Caudate nucleus (tissue), 63 donors: ENCODE measurements at places on chromosomes 6 and 20.

- no peak for DNase-seq
Measured at GRCh38 chr6:16362296-16362695, 123.9 kb downstream of the GMPR start.

- DNase-seq = no peak
Measured at GRCh38 chr6:111565326-111566221, 40.1 kb downstream of the TRAF3IP2 start.

DNA sequence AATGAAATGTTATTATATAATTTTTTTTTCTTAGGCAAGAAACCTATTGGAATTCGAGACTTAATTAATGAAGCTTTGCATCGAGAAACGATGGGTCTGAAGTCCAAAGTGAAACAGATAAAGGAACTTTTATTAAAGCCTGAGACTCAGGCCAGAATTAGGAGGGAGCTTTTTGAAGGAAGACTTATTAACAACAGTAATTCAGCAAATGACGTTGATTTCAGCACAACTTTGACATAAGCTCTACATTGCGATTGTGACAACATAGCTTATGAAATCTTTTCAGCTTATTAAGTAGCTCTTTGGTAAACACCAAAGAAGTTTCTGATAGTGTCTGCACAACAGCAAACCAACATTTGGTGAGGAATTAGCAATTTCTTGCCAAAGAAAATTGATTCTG lies 147.1 kb downstream of the AKAP7 start:
- DNase-seq = no peak

GRCh38 chr20:56323656-56324055 lies 35.1 kb upstream of the FAM210B start:
- no peak for DNase-seq

DNA sequence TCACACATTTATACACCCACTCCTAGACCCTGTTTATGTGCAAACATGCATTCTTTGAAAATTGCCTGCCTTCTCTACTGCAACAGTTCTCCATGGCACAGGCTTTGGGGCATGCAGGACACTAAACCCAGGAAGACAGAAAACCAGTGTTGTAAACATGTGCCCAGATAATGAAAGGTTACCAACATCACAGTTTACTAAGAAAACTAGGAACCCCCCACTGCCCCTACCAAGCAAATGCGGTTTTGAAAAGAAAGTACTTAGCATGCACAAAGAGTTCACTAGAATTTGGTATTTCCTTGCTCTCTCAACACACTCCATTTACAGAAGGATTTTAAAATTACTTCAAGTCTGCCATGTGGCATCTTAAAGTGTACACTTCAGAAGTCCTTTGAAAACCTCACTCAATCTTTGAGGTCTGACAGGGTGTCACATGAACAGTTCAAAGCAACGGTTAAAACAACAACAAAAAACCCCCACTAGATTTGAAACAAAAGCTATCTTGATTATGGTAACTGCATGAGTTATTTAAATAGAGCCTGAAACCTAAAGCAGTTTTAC lies 245.0 kb downstream of the GMPR start:
- DNase-seq = no peak

- DNase-seq = no peak
Measured at GRCh38 chr6:31525553-31525931, 3.2 kb upstream of the MCCD1 start.

- DNase-seq = no peak
Measured at GRCh38 chr20:31596831-31597480, 8.1 kb upstream of the ID1 start.

- DNase-seq = no peak
Measured at GRCh38 chr6:105832313-105832761, 253.8 kb upstream of the PRDM1 start.

- DNase-seq = peak; percentile 12
Measured at GRCh38 chr6:137362878-137363804, 131.1 kb downstream of the OLIG3 start.

- no peak for DNase-seq
Measured at GRCh38 chr6:167441715-167442206, 116.9 kb downstream of the TTLL2 start.

DNA sequence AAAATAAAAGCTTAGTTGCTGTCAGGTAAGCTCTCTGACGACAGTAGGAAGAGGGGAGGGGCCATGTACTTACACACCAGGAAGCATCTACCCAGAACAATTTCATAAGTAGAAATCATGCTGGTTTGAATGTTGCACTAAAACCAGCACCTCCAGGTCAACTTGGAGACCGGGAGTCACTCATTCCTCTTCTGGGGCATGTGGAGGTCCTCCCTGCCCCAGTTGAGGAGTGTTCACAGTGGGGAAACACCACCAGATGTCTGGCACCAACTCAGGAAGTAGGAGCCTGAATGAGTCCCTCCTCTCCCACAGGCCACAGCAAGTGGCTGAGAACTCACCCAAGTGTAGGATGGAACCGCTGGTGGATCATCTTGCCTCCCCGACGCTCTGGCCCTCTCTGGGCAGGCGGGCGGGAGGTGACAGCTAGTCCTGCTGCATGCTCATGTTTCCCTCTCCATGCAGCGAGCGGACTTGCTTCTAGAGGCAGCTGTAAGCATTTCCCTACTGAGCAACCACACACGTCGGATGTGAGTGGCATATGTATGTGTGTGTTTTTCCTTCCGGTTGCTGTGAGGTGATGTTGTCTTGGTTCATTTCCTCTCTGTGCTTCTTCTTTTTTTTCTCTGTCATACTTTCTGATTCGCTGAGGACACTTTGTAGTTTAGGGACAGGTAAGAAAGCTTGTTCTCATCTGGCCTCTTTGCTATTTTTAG lies 149.5 kb upstream of the NEDD9 start:
- no peak for DNase-seq

- DNase-seq = no peak
Measured at GRCh38 chr6:142030115-142030619, 102.6 kb upstream of the GJE1 start.

GRCh38 chr6:149271348-149272340 lies 45.9 kb upstream of the TAB2 start:
- no peak for DNase-seq

DNA sequence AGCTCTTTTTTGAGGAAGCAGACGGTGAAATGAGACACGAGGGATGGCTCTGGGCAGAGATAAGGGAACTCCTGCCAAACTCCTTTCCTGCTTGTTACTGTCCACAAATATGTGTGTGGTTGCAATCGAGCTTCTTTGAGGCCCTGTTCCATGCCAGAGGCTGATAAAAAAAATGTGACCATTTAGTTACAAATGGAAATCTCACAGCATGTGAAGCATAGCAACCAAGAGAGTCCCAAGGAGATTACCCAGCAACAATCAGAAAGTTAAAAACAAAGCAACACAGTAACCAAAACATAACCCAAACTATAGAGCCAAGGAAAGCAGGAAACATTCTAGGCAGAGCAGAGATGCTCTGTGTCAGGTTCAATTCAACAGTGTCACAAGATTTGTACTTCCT lies 35.4 kb upstream of the HMGN3 start:
- DNase-seq = no peak

DNA sequence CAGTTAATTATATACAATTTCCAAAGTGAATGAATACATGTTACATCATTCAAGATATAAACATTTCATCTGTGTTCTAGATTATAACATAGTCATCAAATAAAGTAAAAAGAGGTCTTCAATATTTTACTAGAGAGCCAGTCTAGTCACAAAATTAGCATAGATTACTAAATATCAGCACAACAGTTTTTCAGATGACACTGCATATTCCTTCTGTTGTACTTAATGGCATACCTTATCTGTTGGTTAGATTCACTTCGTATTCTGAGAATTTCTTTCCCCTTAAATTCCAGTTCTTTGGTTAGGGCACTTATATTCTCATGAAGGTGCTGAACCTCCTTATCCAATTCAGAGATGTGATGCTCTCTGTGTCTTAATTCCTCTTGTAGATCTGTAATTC lies 39.8 kb upstream of the MCM9 start:
- DNase-seq = no peak

- no peak for DNase-seq
Measured at GRCh38 chr6:29589423-29590048, 4.6 kb downstream of the OR2H2 start.

- no peak for DNase-seq
Measured at GRCh38 chr6:16972535-16972934, 129.3 kb upstream of the STMND1 start.

DNA sequence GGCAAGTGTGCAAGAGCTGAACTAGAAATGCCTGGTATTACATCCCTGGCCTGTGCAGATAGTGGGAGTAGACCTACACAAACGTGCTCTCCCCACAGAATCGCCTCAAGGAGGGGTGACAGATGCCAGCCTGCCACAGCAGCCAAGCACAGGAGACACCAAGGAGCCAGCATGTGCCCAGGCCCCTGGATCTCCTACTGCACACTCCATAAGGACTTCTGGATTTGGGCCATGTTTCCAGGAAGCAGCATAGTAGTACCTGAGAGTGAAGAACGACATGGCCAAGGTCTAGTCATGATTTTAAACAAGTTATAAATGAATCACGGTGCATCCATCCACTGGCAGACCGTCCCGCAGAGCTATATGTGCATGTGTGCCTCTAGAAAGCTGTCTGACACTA lies 232.2 kb downstream of the SYNDIG1 start:
- DNase-seq = no peak

GRCh38 chr20:44354979-44355497 lies 461 bp upstream of the HNF4A start:
- DNase-seq = no peak

DNA sequence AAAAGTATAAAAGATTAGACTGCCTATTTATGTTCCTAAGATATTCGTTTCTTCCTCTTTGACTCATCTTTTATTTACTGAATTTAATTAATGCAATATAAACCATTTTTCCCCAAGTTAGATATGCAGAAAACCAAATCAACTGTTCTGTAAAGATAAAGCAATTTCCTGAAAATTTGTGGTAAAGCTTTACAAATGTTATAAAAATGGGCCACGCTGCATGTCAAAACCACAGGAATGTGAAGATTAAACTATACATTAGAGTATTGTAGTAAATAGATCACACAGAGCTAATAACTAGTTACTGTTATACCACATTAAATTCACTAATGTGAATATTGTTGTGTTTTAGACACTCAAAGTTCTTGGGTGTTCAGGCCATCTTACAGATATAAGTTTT lies 83.4 kb downstream of the OPN5 start:
- DNase-seq = no peak

DNA sequence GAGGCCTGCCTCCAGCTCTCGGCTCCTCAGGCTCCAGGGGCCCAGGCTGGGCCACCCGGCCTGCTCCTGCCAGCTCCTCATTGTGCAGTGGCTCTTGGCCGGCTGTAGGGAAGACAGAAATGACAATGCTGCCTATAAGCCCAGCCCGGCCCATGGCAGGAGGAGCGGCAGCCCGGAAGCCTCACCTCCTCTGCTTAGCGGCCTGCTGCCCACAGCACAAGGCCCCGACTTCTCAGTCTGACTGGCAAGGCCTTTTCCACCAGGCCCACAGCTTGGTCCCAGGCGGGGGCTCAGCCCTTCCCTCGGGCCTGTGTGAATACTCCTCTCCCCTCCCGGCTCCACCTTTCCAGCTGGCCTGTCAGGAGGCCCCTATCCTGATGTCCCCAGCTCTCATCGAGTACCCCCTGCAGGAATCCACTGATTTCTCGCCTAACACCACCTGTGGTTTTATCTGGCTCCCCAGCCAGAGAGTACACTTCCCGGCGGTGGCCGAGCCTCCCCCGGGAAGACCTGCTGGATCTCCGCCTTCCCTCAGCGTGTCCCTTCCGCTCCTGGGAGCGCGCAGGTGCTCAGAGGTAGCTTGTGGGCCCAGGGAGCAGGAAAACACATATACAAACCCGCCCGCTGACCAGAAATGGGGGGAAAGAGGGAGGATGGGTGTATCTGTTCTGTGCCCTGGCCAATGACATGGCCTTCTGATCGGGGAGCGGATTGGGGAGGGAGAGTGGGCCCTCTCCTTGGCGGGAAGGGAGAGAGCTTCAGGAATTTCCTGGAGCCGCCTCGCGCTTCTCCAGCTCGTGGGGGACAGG lies 963 bp downstream of the DDRGK1 start:
- no peak for DNase-seq

DNA sequence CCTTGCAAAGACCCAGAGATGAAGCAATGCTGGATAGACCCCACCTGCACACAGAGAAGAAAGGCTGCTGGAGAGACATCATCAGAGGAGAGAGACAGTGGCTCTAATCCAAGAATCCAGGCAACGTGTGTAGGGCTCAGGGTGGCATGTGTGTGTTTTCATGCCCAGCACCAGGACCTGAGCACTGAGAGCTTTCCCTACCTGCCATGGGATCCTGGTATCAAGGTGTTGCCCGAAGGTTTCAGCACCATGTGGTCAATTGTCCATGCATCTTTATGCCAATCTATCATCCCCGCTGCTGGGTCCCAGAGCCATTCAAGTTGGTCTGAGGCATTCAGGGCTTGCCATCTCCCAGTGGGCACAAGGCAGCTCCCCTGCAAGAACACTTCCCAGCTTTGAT lies 7.5 kb upstream of the CD93 start:
- DNase-seq = no peak

DNA sequence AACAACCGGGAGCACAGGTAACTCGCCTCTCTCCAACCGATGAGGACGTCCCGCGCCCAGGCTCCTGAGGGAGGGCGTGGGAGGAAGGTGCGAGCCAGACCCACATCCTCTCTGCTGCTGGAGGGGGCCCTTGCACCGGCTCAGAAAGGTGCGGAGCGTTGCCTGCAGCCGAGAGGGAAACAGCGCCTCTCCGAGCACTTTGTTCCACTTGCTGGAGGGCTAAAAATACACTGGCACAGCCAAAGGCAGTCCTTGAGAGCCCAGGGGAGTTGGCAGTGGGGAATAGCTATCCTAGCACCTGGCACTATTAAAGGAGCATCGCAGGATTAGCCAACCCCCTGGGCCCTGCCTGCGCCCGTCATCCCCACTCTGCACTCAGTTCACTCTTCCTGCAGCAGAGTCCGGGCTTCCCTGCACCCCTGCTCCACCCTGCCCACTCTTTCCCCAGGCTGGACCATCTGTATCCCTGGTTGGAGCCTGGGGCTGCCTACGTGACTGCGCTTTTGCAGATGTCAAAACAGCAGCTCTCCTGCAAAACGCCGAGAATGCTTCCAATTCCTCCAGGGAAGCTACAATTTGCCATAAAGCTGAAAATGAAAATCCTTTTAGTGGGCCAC lies 108.9 kb downstream of the SNX5 start:
- no peak for DNase-seq

- no peak for DNase-seq
Measured at GRCh38 chr6:132768051-132768517, 10.4 kb upstream of the VNN2 start.

GRCh38 chr20:61024390-61024789 lies 227.7 kb upstream of the CDH4 start:
- DNase-seq = no peak

DNA sequence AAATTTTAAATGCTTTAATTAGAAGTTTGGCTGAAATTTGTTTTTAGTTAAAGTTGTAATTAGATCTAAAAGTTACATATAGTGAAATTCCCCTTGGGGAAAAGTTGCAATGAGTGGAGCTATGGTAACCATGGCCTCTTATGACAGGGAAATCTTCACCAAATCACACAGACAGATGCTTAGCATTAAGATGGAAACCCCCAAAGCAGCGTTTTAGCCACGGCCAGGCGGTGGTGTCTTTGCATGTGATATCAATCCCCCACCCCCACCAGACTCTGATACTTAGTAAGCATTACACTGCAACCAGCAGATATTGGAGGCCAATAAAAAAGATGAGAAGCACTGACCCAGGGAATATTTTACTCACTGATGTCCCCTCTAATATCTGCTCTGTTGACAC lies 75.7 kb downstream of the REPS1 start:
- DNase-seq = no peak

- no peak for DNase-seq
Measured at GRCh38 chr6:17200395-17200794, 80.8 kb upstream of the RBM24 start.
